ENCODE measurements at places on chromosomes 13 and 19.

- no peak for DNase-seq
Observed at GRCh38 chr19:5786593-5787408, 2.3 kb upstream of the PRR22 start.

DNA sequence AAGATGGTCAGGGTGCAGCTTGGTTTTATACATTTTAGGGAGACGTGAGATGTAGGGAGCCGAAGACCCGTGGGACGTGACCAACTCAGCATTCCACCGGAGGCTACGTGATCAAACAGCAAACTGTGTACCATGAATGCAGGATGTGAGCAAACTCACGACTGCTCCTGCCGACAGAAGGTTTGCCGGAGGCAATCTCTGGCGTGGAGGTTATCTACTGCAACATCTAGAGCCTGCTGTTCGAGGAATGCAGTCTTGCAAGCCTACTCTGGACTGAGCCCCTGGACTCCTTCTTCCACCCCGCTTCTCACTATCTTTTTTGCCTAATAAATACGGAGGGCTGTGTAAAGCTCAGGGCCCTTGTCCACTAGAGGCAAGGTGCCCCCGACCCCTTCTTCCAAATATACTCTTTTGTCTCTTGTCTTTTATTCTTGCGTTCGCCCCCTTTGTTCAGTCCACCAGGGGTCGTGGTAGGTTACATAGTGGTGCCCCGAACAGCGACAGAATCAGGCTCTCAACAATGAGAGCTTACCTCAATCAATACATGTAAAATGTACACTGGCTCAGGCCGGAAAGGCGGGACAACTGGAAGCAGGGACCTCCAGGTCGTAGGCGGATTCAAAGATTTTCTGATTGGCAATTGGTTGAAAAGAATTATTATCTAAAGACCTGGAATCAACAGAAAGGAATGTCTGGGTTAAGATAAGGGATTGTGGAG, 8.9 kb upstream of the OR1I1 start:
- DNase-seq, result no peak

DNA sequence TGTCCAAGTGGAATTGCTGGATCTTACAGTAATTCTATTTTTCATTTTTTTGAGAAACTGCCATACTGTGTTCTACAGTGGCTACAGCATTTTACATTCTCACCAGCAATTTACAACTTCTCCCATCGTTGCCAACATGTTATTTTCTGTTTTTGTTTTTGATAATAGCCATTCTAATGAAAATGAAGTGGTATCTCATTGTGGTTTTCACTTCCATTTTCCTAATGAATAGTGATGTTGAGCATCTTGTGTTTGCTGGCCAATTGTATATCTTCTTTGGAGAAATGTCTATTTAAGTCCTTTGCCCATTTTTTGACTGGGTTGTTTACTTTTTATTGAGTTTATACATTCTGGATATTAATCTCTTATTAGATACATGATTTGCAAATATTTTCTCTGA, 38.6 kb downstream of the KCNRG start:
- no peak for DNase-seq

- no peak for DNase-seq
Observed at GRCh38 chr13:110097013-110097412, 209.9 kb downstream of the COL4A1 start.

- no peak for DNase-seq
Observed at GRCh38 chr13:43864921-43865320, 14.6 kb downstream of the CCDC122 start.

DNA sequence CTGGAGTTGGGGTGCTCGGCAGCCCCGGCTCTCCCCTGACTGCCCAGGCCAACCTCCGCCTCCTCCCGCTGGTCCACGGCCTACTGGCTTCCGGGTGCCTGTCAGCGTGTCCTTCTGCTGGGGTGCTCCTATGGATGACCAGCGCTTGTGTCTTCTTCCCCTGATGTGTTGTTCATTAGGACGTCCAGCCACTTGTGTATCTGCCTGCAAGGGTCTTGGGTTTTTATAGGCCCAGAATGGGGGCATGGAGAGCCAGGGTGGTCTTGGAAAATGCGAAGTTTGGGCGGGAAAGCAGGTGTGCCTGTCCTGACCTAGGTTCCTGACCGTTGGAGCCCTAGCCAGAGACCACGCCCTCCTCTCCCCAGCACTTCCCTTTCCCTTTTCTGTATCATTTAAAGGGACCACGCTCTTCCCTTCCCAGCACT, 139.8 kb downstream of the SLITRK5 start:
- DNase-seq, result no peak
